NCI-H1105 (cell line): ENCODE measurements at places on chromosomes 12 and 14.

DNA sequence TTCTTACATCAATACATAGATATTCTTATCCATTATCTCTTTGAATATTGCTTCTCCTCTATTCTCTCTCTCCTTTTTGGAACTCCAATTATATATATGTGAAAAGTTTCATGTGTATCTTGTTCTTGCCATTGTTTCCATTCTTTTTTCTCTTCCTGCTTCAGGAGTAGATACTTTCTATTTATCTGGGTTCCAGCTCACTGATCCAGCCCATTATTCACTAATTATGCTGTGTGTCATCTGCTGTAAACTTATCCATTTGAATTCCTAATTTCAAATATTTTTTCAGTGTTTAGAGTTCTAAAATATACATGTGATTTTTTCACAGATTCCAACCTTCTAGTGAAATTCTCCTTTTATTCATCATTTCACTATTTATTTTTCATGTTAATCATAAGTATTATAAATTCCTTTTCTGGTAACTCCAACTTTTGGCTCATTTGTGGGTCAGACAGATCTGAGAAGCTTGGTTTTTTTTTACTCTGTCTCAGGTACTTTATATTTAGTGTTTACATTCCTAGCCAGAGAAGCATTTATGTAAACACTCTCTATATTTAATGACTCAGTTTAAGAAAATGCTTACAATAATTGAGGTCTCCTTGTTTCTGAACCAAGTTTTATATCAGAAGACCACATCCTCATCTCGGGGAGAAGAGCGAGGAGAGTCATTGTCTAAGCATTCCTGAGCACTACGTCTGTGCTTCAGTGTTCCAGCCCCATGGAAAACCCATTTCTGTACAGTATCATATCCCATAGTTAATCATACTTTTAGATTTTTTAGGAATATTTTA, 15.9 kb upstream of the AMIGO2 start:
- DNase-seq: no peak

DNA sequence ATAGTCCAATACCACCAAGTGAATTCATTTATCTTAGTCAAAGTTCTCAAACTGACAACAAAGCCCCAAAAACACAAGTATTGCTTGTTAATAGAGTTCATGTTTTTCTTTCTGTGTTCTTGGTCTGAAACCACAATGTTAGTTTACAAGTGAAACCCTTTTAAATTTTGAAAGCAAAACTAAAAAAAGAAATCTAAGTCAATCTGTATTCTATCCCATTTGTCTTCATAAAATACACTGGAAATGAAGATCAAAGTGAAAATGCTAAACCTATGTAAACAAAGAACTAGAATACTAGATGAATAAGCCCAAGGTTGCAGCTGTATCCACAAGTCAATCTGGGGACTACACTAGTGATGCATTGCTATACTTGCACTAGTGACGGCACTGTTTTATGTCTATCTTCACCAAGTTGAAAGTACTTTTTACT, 10.4 kb downstream of the MAP4K5 start:
- DNase-seq: no peak

DNA sequence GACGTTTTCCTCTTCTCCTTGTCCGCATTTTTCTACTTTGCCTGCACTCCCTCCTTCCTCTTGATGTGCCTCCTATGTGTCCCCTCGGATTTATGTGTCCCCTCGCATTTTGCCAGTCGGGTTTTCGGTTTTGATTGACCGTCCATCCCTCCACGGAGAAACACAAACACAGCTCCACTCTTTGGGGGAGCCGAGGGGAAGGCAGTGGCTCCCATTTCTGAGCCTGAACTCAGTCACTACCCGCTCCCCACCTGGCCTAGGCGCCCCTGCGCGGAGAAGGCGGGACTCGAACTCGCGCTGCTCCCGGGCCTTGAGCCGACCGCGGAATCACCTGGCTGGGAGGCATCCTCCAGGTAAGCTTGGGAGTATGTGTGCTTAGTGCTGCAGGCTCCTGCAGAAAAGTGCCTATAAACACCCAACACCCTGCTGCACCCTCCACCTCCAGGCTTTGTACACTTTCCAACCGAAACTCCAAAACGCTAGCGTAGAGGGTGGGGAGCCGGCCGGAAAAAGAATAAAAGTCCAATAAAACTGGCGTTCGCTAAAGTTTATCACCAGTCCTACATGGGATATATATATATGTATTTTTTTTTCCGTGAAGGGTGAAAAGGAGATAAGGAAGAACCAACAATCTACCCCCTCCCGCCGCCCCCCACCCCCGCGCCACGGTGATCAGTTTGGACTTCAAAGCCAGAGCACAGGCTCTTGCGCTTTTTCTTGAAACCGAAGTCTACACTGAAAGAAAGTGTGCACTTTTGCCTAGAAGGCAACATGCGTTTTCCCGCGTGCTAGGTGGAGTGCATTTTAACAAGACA, 3.3 kb upstream of the CCND2 start:
- no peak for DNase-seq

GRCh38 chr12:62127516-62127915, 132.7 kb upstream of the USP15 start:
- DNase-seq: no peak

GRCh38 chr14:58861586-58861985, 223.8 kb downstream of the DACT1 start:
- DNase-seq: no peak

- no peak for DNase-seq
Measured at GRCh38 chr12:21788089-21788983, 13.8 kb upstream of the KCNJ8 start.

DNA sequence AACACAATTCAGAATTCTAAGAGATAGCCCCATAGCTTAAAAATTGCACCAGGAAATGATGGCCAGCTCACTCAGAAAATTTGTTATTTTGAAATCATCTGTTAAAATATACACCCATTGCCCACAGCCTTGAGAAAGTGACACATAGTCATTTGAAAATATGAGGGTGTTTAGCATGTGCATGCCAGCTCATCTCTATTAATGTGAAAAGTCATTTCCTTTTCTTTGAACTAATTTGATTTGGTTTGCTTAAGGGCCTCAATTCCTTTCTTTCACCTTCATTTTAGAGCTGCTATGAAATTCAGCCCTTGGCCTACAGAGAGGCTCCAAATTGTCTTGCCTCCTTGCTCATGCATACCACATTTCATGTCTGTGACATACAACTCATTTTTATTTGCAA, 241.4 kb downstream of the PHLDA1 start:
- DNase-seq: no peak

DNA sequence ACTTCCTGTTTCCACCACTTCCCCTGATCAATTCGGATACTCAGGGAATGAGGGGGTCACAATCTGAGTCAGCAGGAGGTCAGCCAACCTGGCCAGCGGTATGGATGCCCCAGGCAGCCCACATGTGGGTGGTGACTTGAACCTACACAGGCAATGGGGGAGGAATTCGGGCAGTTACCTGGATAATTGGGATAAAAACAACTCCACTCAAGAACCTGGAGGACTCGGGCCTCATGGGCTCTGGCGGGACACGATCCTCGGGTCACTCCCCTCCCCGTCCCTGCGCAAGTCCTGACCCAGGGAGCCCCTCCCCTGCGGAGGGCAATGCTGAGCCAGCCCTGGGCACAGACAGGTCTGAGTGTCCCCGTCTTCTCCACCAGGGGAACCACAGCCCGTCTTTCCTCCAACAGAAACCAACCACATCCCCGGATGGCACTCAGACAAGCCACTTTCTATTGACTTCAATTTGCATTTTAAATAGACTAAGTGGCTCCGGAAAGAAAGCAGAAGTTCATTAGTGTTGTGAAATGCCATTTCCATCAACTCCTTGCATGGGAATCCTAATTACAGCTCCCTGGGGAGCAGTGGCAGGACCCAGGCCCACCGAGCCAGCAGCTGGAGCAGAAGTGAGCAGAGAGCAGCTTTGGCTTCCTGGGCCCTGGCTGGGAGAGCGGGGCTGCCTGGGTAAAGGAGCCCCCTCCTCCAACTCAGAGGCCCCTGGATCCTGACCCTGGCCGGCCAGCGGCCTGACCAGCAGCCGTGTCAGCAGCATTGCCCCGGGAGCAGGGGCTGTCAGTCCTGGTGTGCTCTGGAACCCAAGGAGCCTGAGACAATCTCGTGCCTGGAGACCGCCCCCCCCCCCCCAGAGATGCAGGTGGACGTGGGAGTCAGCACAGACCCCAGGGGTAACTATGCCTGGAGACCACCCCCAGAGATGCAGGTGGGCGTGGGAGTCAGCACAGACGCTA, 374.1 kb downstream of the ADGRD1 start:
- no peak for DNase-seq

- DNase-seq: no peak
Measured at GRCh38 chr14:93009471-93010129, 86.7 kb downstream of the CHGA start.

- DNase-seq: no peak
Measured at GRCh38 chr12:84599539-84599938, 313.1 kb downstream of the SLC6A15 start.

- DNase-seq: no peak
Measured at GRCh38 chr12:15556411-15557102, 232.6 kb downstream of the EPS8 start.

DNA sequence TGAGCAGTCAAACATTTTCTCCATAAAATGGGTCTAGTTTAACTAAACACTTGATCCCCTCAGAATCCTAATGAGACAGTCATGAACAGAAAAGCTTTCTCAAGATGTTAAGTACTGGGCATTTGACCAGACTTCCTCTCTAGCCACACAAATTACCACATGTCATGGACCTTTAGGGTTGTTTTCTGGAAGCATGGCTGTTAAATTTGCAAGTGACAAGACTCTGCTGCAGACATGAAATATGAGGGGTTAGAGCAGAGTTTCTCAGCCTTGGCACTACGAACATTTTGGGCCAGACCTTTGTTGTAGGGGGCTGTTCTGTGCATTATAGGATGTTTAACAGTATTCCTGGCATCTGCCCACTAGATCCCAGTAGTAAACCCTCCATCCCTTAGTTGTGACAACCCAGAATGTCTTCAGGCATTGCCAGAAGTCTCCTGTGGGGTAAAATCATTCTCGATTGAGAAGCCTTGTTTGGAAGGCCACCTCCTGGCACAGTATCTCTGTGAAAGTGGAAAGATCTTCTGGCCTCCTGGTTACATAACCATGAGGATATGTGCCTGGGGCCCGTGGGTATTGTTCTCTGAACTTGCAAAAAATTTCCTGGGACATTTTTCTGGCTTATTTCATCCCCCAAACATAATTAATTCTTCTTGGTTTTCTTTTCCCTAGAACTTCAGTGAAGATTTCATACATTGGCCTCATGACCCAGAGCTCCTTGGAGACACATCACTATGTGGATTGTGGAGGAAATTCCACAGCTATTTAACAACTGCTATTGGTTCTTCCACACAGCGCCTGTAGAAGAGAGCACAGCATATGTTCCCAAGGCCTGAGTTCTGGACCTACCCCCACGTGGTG, 4.3 kb downstream of the TMEM106C start:
- DNase-seq: no peak

DNA sequence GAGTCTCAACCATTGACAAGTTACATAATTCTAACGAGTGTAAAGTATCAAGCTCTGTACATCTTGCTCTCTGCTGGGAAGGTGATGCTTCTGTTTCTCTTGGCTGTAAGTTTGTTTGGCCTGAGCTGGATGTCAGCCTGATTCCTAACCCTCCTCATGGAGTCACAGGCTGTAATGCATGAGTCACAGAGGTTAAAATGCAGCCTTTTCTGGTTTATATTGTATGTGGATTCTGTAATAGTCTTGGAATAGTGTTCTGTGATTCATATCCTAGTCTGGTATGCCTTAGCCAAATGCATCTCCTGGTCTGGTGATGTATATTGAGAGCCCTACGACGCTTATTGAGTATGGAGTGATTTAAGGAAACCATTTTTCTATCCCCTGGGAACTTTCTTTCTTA, 104.5 kb upstream of the FRMD6 start:
- no peak for DNase-seq

DNA sequence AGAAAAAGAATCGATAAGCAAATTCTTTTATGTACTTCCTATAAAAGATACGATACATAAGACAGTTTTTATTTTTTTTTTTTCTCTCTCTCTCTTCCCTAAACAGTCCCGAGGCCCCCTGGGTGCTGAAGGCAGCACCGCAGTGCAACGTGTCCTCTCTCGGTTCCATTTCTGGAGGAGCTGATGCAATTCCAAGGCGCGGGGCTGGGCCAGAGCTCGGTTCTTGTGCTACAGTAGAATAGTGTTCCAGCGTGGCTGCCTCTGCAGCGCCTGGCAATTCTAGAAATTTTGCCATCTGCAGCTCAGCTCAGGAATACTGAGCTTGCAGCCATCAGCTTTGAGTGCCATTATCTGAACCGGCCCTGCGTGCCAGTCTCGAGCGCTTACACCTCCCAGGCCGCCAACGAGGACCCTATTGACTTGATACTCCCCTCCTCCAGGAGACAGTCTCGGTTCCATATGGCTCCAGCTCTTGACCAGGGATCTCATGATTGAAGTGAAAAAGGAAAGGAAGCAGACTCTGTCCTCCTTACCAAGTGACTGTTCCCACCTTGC, 630 bp downstream of the ALDH1L2 start:
- DNase-seq: no peak

GRCh38 chr12:113467502-113468364, 3.9 kb downstream of the LHX5 start:
- no peak for DNase-seq

- DNase-seq: no peak
Measured at GRCh38 chr12:2319737-2320506, 267.1 kb downstream of the CACNA1C start.

GRCh38 chr12:87920139-87920538, 109.1 kb downstream of the C12orf50 start:
- DNase-seq: no peak

GRCh38 chr12:3168223-3169221, 91.3 kb downstream of the TSPAN9 start:
- no peak for DNase-seq

DNA sequence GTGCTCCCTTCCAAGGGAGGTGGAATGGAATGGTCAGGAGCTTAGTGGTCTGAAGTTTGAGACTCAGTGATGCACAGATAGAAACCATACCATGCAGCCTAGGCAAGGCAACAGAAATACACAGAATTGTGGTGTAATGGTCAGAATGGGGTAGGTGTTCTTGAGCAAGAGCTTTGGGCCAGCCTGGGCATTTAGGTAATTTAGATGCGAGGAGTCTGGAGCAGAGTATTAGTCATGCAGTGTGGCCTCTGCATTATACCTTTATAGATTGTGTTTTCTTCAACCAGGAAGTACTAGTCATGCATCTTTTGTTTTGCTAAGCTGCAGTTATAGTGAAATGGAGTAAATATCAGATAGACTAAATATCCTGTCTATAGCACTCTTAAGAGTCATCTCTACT, 118.3 kb downstream of the DAAM1 start:
- DNase-seq: no peak

- no peak for DNase-seq
Measured at GRCh38 chr12:105322070-105322469, 8.4 kb upstream of the C12orf75 start.

DNA sequence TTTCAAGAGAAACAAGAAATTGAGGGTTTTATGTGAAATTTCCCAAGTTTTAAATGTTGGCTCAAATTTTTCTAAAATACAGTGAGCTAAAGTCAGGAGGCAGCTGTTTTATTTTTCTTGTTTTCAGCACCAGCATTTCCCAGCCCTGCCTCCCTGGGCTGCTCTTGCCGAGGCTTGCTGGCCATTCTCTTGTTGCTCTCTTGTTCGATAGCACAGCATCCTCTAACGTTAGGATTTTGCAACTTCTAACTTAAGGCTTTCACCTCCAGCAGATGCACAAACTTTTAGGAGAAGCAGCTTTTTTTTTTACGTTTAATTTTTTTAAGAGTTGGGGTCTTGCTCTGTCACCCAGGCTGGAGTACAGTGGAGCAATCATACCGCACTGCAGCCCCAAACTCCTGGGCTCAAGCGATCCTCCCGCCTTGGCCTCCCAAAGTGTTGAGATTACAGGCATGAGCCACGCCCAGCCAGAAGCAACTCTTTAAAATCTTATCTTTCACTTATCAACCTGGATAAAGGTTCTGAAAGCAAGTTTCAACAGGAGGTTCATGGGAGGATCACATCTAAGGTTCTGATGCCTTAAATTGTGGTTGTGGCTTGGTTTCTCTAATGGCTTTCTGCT, 40.2 kb downstream of the B4GALNT3 start:
- DNase-seq: no peak
